Neural crest cell (in vitro differentiated cells): ENCODE measurements at places on chromosomes 1 and 21. TPM values are rescaled to one million over a fixed set of nuclear protein-coding genes. Genes with fewer than 3 reads are reported as not detected.

GRCh38 chr1:207314816-207315215, 6.7 kb upstream of the CD55 start:
- no peak for DNase-seq
- no peaks in the 10 kb centered on the region for H3K36me3 ChIP-seq
- no peaks in the 10 kb centered on the region for H3K4me1 ChIP-seq
- H3K4me3 ChIP-seq, result no peak overlapping the region
- H3K27ac ChIP-seq, result no peak overlapping the region

Gene CCDC185
- total RNA-seq, result not detected in 2 replicates

- no peak overlapping the region for H3K4me3 ChIP-seq
- H3K27ac ChIP-seq, result no peak overlapping the region
- peaks cover 4% of the 10 kb centered on the region for H3K27me3 ChIP-seq
Measured at GRCh38 chr1:207205614-207206061, 101.6 kb downstream of the C4BPA start.

DNA sequence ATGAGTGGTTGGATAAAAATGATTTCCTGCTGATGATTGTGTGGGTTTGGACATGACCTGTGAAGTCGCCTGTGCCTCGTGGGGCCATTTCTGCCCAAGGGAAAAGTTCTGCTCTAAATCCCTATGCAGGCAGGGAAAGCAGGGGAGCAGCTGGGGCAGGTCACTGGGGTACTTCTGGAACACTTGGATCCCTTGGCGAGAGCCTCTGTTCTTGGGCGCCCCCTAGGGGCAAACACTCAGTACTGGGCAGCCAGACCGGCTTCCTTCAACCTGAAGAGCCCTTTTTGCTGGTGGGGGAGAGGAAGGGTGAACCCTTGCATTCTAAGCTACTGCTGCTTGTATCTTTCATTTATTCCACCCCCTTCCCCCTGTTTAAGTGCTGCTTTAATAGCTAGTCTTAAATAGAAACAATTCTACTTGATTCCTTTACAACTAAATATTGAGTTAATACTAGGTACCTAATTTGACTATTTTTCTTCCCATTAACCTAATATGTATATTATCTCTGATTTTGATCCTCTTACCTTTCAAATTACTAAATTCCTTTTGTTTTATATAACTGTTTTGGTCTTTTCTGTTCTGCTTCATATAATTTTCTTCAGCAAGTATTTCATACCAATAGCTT, 5.1 kb upstream of the CLEC20A start:
- H3K27ac ChIP-seq, result no peak overlapping the region
- DNase-seq, result peak; percentile 83
- H3K27me3 ChIP-seq, result no peaks in the 10 kb centered on the region
- H3K4me3 ChIP-seq, result no peak overlapping the region
- peaks cover 7% of the 10 kb centered on the region for H3K4me1 ChIP-seq
- H3K36me3 ChIP-seq, result no peaks in the 10 kb centered on the region

GRCh38 chr1:42250164-42250563, 84.9 kb downstream of the FOXJ3 start:
- no peak for DNase-seq
- no peaks in the 10 kb centered on the region for H3K27me3 ChIP-seq
- H3K36me3 ChIP-seq, result peaks cover 46% of the 10 kb centered on the region
- H3K4me1 ChIP-seq, result no peaks in the 10 kb centered on the region
- no peak overlapping the region for H3K27ac ChIP-seq

Gene PROK1
- not detected in 2 replicates for total RNA-seq

GRCh38 chr1:17276568-17276967, 27.7 kb downstream of the PADI3 start:
- peaks cover 7% of the 10 kb centered on the region for H3K27me3 ChIP-seq
- H3K4me1 ChIP-seq, result peaks cover 8% of the 10 kb centered on the region
- no peak for DNase-seq
- H3K4me3 ChIP-seq, result no peak overlapping the region
- no peaks in the 10 kb centered on the region for H3K36me3 ChIP-seq

Gene YRDC
- 17.0 and 17.6 TPM in 2 replicates for total RNA-seq

Gene XCL2
- not detected in 2 replicates for total RNA-seq

GRCh38 chr1:184222652-184223052, 164.2 kb upstream of the C1orf21 start:
- H3K27me3 ChIP-seq, result no peaks in the 10 kb centered on the region
- H3K4me1 ChIP-seq, result peaks cover 11% of the 10 kb centered on the region
- peak; percentile 43 for DNase-seq
- H3K27ac ChIP-seq, result no peak overlapping the region
- no peaks in the 10 kb centered on the region for H3K36me3 ChIP-seq

DNA sequence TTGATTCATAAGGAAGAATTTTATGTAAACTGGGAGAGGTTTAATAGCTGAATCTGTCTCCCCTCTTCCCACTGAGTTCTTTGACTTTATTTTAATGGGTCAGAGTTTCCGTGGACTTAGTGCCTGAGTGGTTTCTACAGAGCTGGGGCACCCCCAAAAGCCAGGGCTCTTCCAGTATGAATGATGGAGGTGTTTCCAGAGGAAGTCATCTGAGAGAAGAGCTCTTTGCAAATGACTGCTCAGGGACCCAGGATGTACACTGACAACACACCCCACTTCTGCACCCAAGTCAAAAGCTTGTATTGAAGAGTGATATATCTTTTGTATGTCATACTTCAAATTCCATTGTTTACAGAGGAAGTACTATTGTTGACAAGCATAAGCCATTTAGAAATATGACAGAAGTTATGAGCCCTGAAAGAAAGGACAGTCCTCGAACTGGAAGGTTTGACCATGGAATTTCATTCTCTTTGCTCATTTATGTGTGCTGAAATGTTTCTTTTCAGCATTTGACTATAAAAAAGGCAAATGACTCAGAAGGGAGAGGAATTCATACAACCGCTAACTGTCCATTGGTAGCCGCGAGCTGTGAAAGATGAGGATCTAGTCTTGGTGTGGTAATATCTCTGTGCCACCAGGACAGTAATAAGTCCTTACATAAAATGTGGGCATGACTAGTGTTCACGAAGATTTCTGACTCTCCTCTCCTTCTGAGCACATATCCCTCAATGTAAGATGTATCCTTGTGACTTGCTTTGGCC, 25.4 kb upstream of the LMX1A start:
- H3K36me3 ChIP-seq, result no peaks in the 10 kb centered on the region
- DNase-seq, result no peak
- no peak overlapping the region for H3K4me3 ChIP-seq

GRCh38 chr1:203342192-203342940, 8.6 kb downstream of the FMOD start:
- DNase-seq, result peak; percentile 72
- H3K36me3 ChIP-seq, result no peaks in the 10 kb centered on the region
- peaks cover 45% of the 10 kb centered on the region for H3K4me1 ChIP-seq
- H3K27me3 ChIP-seq, result peaks cover 31% of the 10 kb centered on the region
- no peak overlapping the region for H3K4me3 ChIP-seq

DNA sequence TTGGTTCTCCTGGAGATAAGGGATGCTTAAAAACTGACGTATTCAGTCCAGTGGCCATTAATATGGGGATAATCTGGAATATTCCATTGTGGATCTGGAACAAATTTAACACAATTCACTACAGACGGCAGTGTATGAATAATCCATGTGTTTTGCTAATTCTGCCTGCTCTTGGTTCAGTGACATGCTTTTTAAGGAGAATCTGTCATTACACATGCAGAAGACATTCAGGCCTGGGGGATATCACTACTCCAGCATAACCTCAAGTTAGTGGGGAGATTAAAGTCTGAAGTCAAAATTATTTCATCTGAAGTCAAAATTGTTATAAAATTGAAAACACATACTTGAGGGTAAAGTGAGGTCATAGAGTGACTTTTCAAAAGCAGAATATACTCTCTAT, 789.3 kb downstream of the USP25 start:
- no peak for DNase-seq
- no peaks in the 10 kb centered on the region for H3K4me1 ChIP-seq
- no peak overlapping the region for H3K4me3 ChIP-seq
- H3K27ac ChIP-seq, result no peak overlapping the region

GRCh38 chr21:36325373-36326010, 5.5 kb downstream of the MORC3 start:
- peaks cover 30% of the 10 kb centered on the region for H3K4me1 ChIP-seq
- H3K4me3 ChIP-seq, result peak overlapping the region; percentile 47
- no peak for DNase-seq
- H3K36me3 ChIP-seq, result peaks cover 3% of the 10 kb centered on the region
- no peak overlapping the region for H3K27ac ChIP-seq

DNA sequence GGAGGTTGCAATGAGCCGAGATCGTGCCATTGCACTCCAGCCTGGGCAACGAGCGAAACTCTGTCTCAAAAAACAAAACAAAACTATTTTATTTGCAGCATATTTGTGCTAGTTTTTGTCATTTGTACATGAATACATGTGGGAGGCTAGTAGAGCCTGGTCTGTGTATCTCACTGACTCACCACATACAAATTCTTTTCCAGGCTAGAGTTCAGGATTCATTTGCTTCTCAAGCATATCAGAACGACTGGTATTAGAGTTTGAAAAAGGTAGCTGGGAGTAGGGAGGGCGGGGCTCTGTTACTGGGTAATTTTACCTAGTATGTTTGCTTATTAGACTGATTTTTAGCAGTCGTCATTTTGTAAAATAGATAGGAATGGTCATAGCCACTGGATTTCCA, 4.5 kb upstream of the TOR3A start:
- peaks cover 16% of the 10 kb centered on the region for H3K4me1 ChIP-seq
- no peak overlapping the region for H3K27ac ChIP-seq
- no peaks in the 10 kb centered on the region for H3K36me3 ChIP-seq
- H3K4me3 ChIP-seq, result no peak overlapping the region
- no peak for DNase-seq

Gene ABL2
- total RNA-seq, result 22.9 and 25.6 TPM in 2 replicates

Gene ADAMTS4
- 4.6 and 4.8 TPM in 2 replicates for total RNA-seq

Gene UBL4B
- not detected in 2 replicates for total RNA-seq

- peaks cover 11% of the 10 kb centered on the region for H3K4me1 ChIP-seq
- peak overlapping the region; percentile 72 for H3K27ac ChIP-seq
- H3K27me3 ChIP-seq, result no peaks in the 10 kb centered on the region
Measured at GRCh38 chr1:218874313-218874712, 299.4 kb upstream of the LYPLAL1 start.

GRCh38 chr1:28086651-28087050, 1.8 kb downstream of the EYA3 start:
- DNase-seq, result no peak
- H3K36me3 ChIP-seq, result no peaks in the 10 kb centered on the region
- H3K4me1 ChIP-seq, result peaks cover 11% of the 10 kb centered on the region
- H3K4me3 ChIP-seq, result peak overlapping the region; percentile 97
- no peaks in the 10 kb centered on the region for H3K27me3 ChIP-seq

GRCh38 chr1:213418268-213419071, 367.4 kb downstream of the RPS6KC1 start:
- H3K27ac ChIP-seq, result no peak overlapping the region
- no peak overlapping the region for H3K4me3 ChIP-seq
- no peak for DNase-seq
- no peaks in the 10 kb centered on the region for H3K4me1 ChIP-seq
- no peaks in the 10 kb centered on the region for H3K36me3 ChIP-seq

Gene OVAAL
- total RNA-seq, result not detected in 2 replicates

DNA sequence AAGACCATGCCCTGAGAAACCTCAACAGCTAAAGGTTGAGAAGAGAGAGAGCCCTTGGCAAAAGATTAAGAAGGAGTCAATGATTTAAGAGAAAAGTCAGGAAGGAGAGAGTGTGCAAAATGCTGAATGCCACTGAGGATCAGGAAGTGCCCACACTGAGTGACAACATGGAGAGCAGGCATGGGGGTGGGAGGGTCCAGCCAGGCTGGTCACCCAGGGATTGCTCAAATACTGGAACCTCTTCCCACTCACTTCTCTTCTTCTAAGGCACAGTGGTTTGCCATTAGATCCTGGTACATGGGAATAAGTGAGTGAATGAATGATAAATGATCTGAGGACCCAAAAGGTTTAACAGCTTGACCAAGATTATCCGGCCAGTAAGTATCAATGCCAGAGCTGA, 11.1 kb downstream of the PRR9 start:
- no peaks in the 10 kb centered on the region for H3K4me1 ChIP-seq
- no peak overlapping the region for H3K27ac ChIP-seq
- peaks cover 36% of the 10 kb centered on the region for H3K27me3 ChIP-seq
- DNase-seq, result no peak
- H3K4me3 ChIP-seq, result no peak overlapping the region

- H3K36me3 ChIP-seq, result peaks cover 3% of the 10 kb centered on the region
- no peaks in the 10 kb centered on the region for H3K27me3 ChIP-seq
- no peak for DNase-seq
- H3K27ac ChIP-seq, result no peak overlapping the region
- H3K4me1 ChIP-seq, result no peaks in the 10 kb centered on the region
Measured at GRCh38 chr1:211902624-211903291, 72.2 kb upstream of the LPGAT1 start.

DNA sequence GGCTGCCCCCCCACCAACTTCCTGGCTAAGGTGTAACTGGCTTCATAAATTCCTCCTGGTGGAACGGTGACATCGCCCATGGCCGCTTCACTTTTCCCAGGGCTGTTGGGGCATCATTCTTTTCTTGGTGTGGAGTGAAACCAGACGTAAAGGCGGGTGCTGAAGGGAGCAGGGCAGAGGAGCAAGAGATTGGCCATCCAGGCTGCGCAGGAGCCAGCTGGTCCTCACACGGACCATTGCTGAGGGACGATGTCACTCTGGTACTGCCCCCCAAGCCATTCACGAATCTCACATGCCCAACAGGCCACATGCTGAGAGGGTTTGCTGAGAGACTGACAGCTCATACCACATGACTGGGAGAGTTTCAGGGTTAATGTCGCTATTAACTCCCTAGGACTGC, 10.5 kb upstream of the PKP1 start:
- H3K4me3 ChIP-seq, result no peak overlapping the region
- peaks cover 8% of the 10 kb centered on the region for H3K27me3 ChIP-seq
- no peaks in the 10 kb centered on the region for H3K36me3 ChIP-seq
- no peak for DNase-seq

Gene TIE1
- total RNA-seq, result 2.2 and 2.8 TPM in 2 replicates

DNA sequence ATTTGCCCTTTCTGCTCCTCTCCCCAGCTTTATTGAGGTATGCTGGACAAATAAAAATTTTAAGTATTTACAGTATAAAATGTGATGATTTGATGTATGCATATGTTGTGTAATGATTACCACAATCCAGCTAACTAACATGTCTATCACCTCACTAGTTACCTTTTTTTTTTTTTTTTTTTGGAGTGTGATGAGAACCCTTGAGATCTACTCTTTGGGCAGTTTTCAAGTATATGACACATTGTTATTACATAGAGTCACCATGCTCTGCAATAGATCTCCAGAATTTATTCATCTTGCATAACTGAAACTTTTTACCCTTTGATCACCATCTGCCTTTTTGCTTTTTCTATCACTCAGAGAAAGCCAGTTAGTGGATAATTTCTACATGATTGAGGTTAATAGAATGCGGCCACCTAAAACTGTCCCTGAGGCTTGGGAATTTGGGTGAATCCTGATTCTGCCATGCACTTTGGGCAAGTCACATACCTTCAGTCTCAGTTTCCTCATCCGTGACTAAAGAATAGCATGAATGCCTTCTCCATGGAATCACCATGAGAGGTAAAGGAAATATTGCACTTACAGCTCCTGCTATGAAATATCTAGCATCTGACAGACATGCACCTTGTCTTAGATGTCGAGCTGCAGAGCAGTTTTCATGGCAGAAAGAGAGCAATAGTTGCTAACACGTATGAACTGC, 295.2 kb downstream of the DISC1 start:
- H3K27ac ChIP-seq, result peak overlapping the region; percentile 54
- H3K4me1 ChIP-seq, result peaks cover 71% of the 10 kb centered on the region
- H3K27me3 ChIP-seq, result no peaks in the 10 kb centered on the region
- peak overlapping the region; percentile 38 for H3K4me3 ChIP-seq
- no peak for DNase-seq
- H3K36me3 ChIP-seq, result no peaks in the 10 kb centered on the region

Gene SLC5A3
- 19.6 and 20.4 TPM in 2 replicates for total RNA-seq
